Hypothalamus (tissue), 51 donors: ENCODE measurements at places on chromosomes 16 and 17.

DNA sequence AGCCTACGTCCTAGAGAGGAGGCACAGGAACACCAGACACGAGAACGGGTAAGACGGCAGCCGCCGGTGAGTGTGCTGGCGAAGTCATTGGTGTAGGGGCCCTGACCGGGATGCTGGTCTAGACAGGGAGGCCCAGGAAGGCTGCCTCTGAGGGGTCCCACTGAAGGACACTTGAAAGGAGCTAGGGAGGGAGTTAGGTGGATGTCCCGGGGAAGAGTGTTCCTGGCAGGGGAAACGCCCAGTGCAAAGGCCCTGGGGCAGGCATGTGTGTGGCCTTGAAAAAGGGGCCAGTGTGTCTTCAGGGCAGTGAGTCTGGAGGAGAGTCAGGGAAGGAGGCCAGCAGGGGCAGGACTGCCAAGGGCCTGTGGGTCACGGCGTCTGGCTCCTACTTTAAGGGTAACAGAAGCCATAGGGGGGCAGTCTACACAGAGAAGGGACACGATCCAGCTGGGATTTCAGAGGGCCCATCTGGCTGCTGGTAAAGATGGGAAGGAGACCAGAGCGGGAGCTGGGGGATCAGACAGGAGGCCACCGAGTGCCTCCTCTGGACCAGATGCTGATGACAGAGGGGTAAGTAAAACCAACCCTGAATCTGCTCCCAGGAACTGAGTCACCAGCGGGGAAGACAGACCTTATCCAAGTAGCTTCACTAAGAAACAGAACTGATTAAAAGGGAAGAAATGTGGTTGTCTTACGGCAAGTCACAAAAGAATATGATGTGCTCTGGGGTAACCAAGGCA is 115.9 kb downstream of the LITAF start:
- no peak for DNase-seq

- no peak for DNase-seq
Observed at GRCh38 chr16:281660-282255, 1.2 kb upstream of the PDIA2 start.

GRCh38 chr16:86150641-86151238 is 251.8 kb downstream of the IRF8 start:
- DNase-seq = no peak

- DNase-seq = no peak
Observed at GRCh38 chr17:2421315-2422147, 20.7 kb upstream of the MNT start.

- DNase-seq = no peak
Observed at GRCh38 chr17:7462474-7463371, 16.7 kb downstream of the ZBTB4 start.
